ENCODE measurements at places on chromosomes 16 and 17.

GRCh38 chr16:27499659-27500055, 50.1 kb downstream of the GTF3C1 start:
- no peak for DNase-seq

DNA sequence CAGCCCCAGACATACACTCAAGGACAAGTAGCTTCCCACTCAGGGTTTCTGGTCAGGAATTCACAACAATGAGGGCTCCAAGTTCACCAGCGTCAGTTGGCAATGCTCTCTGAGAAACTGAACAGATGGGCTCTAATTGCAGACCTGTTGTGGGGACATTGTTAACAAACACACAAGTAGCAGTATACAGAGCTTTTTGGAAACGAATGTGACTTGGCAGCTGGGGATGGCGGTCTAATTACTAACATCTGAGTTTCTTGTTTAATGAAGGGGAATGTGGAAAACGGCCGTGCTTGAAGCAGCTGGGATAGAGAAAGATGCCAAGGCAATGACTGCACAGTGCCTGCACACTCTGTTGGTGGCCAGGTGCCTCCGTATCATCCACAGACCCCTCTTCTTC, 316.1 kb upstream of the IRX3 start:
- DNase-seq = no peak

GRCh38 chr16:84397090-84397489, 28.8 kb downstream of the ATP2C2 start:
- no peak for DNase-seq

DNA sequence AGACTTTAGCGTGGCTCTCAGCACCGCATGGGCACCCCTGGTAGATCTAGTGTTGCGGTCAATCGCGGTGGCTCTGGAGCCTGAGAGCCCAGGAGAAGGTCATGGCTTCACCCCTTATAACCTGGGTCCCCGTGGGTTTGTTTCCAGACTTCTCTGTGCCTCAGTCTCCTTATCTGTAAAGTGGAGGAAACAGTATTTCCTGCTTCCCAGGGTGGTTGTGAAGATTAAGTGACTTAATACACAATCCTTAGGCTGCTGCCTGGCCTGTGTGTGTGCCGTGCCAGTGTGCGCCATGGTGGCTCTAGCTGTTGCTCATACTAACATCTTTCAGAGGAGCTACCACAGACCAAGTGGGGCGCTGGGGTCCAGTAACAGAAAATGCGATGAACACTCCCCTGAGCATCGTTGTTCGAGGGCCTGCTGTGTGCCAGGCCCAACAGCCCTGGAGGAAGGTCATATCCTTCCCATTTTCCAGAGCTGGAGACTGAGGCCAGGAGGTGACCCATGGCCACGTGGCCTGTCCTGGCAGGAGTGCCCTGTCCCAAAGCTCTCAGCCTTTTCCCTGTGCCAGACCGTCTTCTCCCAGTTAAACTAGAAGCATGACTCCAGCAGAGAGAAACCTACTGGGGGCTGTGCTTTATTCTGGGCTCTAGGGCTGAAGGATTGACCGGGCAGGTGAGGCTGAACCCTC, 70.1 kb downstream of the CMIP start:
- no peak for DNase-seq

DNA sequence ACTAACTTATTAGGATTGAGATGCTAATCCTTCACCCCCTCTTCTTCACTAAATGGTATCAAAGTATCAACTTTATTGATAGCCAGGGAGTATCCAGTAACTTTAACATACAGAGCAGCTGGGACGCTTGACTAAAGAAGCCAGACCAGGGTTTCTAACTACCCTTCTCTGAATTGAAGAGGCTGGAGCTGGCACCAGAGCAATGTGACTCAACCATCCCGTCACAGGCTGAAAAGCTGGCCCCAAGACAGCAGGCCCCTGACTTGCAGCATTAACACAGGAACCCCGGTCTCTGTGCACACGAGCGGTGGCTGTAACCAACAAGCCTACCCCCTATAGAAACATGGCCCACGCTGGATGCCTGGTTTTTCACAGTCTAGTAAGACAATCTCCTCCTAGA, 59.8 kb downstream of the ANKFN1 start:
- DNase-seq = no peak

DNA sequence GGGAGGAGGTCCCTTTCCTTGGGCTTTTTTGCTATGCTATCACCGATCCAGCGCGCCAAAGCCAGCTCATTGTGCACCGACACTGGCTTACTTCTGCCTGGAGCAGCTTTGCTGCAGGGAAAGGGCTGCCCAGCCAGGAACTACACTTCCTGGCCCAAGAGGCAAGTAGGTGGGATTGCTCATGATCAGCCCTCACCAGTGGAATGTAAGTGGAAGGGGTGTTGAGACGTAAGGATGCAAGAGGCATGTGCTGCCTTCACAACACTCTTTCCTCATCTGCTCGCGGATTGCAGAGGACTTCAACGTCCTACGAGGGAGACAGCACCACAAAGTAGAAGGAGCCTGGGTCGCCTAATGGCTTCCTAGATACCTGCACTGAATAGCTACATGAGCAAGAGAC, 104.3 kb upstream of the FOXF1 start:
- no peak for DNase-seq

- no peak for DNase-seq
These were observed 59.8 kb downstream of the NEUROD2 start for GRCh38 chr17:39547713-39548478.

DNA sequence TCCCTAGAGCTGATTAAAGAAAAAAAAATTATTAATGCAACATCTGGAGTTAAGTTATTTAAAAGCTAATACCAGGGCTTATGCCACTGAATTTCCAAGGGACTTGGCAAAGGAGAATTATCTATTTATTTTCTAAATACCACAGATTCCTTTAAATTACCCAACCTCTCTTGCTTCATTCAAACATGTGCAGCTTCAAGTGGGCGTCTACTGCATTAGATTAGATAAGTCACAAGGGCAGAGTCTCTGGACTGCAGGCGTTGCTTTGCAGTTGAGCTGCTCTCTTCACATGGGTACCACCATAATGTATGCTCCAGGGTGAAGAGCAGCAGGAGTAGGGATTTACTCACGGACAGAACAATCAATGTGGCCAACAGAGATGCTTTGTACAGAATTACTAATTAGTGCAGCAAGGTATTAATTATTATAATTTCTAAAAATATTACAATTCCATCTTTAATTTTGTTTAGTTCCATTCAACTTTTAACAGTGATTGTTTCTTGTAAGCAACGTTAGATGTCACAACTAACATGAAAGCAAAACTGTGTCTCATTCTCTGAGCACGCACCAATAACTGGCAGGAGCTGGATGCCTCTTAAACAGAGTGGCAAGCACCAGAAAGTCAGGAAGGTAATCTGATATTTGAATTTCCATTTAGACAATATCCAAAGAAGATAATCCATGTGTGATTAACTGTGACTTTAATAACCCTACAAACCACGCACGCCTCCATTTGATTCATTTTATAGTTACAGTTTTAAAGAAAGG, 214.2 kb downstream of the STX8 start:
- DNase-seq = no peak

- no peak for DNase-seq
These were observed 6.7 kb upstream of the RPL38 start for GRCh38 chr17:74196541-74197317.

- no peak for DNase-seq
These were observed 11.8 kb downstream of the HASPIN start for GRCh38 chr17:3735515-3735914.

- no peak for DNase-seq
These were observed 8.0 kb downstream of the EIF4A3 start for GRCh38 chr17:80138856-80139426.

- no peak for DNase-seq
These were observed 1.5 kb upstream of the WFIKKN1 start for GRCh38 chr16:629185-629832.

GRCh38 chr16:48905632-48906505, 295.9 kb upstream of the N4BP1 start:
- DNase-seq = no peak

- no peak for DNase-seq
These were observed at the start of gene RNF222 for GRCh38 chr17:8397636-8398035. Gene RNF222, minus strand, starts transcription at chr17:8397827. Its CDS starts 4,366 bp downstream, at chr17:8393461.

- no peak for DNase-seq
These were observed 11.4 kb downstream of the UNC13D start for GRCh38 chr17:75832652-75833400.

DNA sequence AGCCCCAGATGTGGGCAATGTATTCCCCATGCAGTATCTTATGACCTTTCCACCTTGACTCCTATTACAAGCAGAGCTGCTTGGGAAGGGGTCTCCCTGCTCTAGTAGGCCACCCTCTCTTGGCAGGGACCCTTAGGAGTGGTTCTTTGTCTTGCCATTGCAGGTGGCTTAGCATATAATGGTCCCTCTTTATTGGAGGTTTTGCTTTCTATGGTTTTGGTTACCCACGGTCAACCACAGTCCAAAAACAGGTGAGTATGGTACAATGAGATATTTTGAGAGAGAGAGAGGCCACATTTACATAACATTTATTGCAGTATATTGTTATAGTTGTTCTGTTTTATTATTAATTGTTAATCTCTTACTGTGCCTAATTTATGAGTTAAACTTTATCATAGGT, 472.8 kb upstream of the ASIC2 start:
- DNase-seq = no peak

GRCh38 chr16:84048270-84048669, 5.7 kb upstream of the SLC38A8 start:
- no peak for DNase-seq

GRCh38 chr16:19872935-19873334, 11.7 kb downstream of the GPRC5B start:
- DNase-seq = no peak

GRCh38 chr17:28151001-28151400, 108.5 kb downstream of the NLK start:
- no peak for DNase-seq

- no peak for DNase-seq
These were observed 20.7 kb upstream of the ADCY7 start for GRCh38 chr16:50245417-50246298.

DNA sequence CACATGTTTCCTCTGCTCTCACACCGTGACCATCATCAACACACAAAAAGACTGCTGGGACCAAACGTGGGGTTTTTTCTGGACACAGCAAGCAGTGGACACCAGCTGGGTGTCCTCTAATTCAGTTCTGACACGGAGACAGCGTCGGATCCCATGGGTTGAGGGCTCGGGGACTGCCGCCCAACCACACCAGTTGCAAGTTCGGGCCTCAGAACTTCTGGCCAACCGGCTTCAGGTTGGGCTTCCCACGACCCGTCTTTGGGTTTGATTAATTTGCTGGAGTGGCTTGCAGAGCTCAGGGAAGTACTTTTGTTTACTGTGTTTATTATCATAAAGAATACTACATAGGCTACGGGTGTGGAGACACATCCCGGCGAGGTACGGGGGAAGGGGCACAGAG, 97.8 kb downstream of the BANP start:
- no peak for DNase-seq

DNA sequence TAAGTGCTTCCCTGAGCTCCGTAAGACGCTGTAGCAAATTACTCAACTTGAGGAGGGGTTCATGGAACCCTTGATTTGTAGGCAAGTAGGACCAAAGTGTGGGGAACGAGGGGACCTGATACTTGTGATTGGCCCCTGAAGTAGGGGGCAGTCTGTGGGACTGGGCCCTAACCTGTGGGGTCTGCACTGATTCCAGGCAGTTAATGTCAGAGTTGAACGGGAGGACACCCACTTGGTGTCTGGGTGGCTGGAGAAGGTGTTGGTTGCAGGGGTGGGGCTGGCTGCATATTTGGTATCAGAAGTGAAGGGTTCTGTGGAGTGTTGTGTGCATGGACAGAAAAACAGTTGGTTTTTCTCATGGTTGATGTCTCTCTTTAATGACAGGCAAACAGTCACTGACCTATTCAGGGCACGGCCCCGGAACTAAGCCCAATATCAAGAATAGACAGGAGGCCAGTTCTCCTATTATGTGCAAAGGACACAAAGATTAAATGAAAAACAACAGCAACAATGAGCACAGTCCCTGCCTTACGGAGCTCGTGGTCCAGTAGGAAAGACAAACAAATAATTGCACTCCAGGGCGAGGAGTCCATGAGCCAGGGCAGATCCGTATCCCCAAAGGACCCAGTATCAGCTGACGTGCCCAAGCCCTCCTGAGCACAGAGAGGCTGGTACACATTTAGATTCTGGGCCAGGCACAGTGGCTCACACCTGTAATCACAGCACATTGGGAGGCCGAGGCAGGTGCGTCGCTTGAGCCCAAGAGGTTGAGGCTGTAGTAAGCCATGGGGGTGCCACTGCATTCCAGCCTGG, 19.2 kb downstream of the MXRA7 start:
- DNase-seq = no peak

DNA sequence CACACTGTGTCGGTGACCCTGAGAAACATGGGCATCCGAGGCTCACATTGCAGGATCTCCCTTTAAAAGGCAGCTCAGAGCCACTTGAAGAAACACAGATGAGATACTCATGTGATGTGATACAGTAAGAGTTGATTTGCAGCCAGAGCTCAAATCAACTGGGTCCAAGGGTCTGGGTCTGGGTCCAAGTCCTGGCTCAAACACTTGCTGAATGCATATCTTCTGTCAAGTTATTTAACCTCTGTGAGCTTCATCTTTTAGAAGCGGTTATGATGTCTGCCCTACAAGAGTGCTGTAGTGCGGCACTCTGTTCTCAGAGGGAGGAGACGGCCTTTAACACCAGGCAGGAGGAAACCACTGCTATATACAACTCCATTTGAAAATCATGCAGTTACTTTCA, 6.4 kb downstream of the KRT38 start:
- DNase-seq = no peak

DNA sequence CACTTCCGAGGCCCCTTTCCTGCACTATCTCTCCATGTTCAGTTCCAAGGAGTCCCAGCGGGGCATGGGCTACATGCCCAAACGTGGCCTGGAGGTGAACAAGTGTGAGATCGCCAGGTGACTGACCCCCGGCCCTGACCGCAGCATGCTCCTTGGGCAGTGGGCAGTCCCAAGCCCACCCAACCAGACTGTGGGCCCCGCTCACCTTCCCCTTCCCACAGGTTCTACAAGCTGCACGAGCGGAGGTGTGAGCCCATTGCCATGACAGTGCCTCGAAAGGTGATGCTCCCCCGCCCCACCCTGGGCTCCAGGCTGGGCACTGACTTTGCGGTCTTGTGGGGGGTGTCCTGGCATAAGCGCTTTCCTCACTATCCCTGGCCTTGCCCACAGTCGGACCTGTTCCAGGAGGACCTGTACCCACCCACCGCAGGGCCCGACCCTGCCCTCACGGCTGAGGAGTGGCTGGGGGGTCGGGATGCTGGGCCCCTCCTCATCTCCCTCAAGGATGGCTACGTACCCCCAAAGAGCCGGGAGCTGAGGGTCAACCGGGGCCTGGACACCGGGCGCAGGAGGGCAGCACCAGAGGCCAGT, 4.7 kb downstream of the CORO1A start:
- DNase-seq = no peak

DNA sequence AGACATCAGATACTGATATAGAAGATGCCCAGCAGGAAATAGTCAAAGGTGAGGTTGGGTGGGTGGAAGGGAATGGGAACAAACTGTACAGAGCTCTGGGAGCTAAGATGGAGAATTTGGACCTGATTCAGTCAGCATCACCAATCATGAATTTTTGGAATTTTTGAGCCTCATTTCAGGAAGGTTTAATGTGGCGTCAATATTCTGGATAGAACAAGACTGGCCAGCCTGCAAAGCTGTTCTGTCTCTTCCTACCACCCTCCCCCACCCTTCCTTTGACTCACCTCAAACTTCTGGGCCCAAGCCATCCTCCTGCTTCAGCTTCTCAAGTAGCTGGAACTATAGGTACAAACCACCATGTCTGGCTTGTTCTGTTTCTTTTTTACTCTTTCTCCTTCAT, 32.6 kb downstream of the CTCF start:
- DNase-seq = no peak

GRCh38 chr16:48489376-48489775, 104.2 kb upstream of the SIAH1 start:
- DNase-seq = no peak
